ENCODE measurements at places on chromosomes 12 and 14.
A peak's percentile ranks its signal among the peaks of the same experiment; 100 is the strongest.

DNA sequence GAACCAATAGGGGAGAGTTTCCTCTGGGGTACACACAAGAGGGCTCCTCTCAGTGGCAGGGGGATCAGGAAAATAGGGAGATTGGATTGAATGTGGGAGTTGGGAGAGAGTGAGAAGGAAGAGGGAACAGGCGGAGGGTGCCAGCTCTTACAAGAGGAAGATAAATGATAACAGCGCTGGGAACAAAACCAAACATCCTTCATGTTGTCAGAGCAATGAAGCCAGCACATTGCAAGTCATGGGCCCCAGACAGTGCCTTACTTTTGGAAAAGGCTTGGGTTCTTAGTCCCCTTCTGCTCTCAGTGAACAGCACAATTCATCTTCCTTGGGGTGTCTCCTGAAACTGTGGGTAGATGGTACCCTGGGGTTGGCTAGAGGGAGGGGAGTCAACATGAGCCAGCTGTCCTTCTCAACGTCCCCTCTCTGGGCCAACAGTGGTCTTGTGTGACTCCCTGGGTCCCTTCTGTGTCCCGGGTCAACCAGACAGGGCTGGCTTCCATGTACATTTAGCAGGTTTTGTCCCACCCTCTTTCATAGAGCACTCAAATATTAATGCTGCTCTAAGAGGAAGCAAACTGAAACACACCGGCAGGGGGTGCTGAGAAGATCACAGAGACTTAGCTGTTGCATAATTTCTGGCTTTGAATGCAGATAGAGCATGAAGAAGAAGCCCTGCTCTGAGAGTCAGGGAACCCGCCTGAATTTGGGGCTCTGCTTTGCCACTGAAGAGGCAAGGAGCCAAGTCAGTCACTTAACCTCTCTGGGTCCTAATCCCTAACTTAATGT, 138.5 kb downstream of the ESRRB start:
- peak; percentile 7 for DNase-seq

- no peak for DNase-seq
Observed at GRCh38 chr12:68958322-68958721, 25.4 kb upstream of the CPM start.

GRCh38 chr14:30527196-30527595, 31.8 kb upstream of the G2E3 start:
- DNase-seq, result no peak

GRCh38 chr14:62329427-62329826, 567.2 kb downstream of the SNAPC1 start:
- DNase-seq, result no peak

DNA sequence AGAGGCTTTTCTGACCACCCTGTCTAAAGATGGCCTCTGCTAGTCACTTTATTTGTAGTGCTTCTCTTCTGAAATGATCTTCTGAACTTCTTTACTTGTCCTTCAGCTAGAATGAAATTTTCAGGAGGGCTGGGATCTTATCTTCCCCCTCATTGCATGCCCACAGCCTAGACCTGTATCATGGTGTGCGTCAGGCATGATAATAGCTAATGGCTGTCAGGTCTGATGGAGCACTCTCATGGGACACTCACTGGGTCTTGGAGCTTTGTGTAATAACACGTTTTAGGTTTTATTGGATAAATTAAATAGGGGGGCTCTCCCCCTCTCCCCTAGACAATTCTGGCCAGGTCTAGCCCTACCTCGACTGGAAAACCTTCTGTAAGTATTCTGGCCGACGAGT, 97.1 kb upstream of the NRXN3 start:
- DNase-seq, result no peak

GRCh38 chr14:105176513-105176912, 4.6 kb downstream of the NUDT14 start:
- no peak for DNase-seq

Measured in NCI-H187 treated with DMSO at 0.1 percent for 48 hours (cell line).